ENCODE measurements at places on chromosomes 3 and 15.
A peak's percentile ranks its signal among the peaks of the same experiment; 100 is the strongest.

DNA sequence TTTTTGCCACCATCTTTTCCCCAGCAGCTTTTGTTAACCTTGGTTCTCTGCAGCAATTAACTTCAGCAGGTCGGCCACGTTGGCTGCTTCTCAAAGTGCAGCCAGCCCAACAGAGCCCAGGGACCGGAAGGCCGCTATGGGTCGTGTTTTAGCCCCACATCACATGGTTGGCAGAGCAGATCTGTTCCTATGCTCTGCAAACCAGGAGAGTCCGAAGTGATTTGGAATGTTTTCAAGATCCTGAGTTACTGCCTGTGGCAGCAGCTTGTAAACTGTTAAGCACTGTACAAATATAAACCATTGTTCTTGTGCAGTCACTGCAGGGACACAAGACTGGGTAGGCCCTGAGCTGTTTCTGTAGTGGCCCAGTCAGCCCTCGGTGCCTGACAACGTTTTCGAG, 69.6 kb upstream of the MYZAP start:
- no peak for DNase-seq
- no peaks in the 10 kb centered on the region for H3K4me1 ChIP-seq
- H3K27me3 ChIP-seq: peaks cover 14% of the 10 kb centered on the region
- no peak overlapping the region for H3K27ac ChIP-seq
- no peak overlapping the region for H3K4me3 ChIP-seq

DNA sequence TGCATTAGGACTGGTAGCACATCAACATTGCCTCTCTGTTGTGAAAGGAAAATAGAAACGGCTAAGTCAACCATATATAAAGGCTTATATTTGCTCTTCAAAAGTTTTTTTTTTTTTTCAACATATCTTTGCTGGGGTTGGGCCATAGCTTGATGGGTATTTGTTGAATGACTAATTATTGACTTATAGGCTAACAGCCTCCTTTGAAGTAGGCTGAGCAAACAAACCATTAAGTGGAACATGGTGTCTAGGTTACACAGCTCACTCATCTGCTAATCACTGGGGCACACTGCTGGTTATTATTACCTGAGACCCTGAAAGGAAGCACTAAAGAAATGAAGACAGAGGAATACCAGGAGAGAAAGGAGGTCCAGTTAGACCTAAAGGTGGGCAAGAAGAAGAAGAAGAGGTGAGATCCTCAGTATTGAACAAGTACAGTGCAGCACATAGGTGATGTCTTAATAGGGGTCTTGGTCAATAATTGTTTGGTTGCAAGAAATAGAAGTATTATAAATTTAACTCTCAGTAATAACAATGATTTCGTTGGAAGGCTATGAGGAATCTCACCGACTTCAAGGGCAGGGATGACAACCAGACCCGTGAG, 139.4 kb downstream of the RPLP1 start:
- no peak for DNase-seq
- no peaks in the 10 kb centered on the region for H3K4me1 ChIP-seq
- H3K27ac ChIP-seq: no peak overlapping the region
- H3K27me3 ChIP-seq: no peaks in the 10 kb centered on the region
- H3K4me3 ChIP-seq: no peak overlapping the region
- H3K36me3 ChIP-seq: no peaks in the 10 kb centered on the region

DNA sequence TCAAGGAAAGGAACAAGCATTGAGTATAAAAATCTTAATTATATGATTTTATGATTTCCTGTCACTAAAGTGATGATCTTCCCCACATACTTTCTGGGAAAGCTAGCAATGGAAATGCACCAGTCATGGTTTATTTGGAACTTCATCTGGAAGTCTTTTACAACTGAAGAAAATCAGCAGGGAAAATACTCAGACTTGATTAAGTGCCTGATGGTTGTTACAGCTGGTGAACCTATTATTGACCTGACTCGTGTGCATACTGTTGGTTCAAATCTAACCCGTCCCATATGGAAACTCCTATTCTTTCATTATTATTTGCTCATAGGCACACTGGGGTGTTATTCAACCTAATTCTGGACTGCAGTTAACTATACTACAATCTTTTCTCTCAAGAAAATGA, 701.8 kb upstream of the CCDC54 start:
- DNase-seq: no peak
- H3K4me1 ChIP-seq: no peaks in the 10 kb centered on the region
- no peaks in the 10 kb centered on the region for H3K36me3 ChIP-seq

- H3K36me3 ChIP-seq: no peaks in the 10 kb centered on the region
- H3K4me1 ChIP-seq: no peaks in the 10 kb centered on the region
- no peaks in the 10 kb centered on the region for H3K27me3 ChIP-seq
- H3K4me3 ChIP-seq: no peak overlapping the region
Observed at GRCh38 chr3:112128843-112129727, 4.0 kb downstream of the GCSAM start.

- peak overlapping the region; percentile 96 for H3K27ac ChIP-seq
- peak; percentile 65 for DNase-seq
- H3K36me3 ChIP-seq: peaks cover 16% of the 10 kb centered on the region
- H3K4me1 ChIP-seq: peaks cover 51% of the 10 kb centered on the region
- no peak overlapping the region for H3K4me3 ChIP-seq
- no peaks in the 10 kb centered on the region for H3K27me3 ChIP-seq
Observed at GRCh38 chr3:45509038-45509767, 85.3 kb upstream of the LIMD1 start.

GRCh38 chr3:153783741-153784480, 337.3 kb upstream of the ARHGEF26 start:
- H3K36me3 ChIP-seq: no peaks in the 10 kb centered on the region
- H3K4me3 ChIP-seq: no peak overlapping the region
- DNase-seq: no peak
- H3K4me1 ChIP-seq: no peaks in the 10 kb centered on the region
- no peak overlapping the region for H3K27ac ChIP-seq

- H3K4me3 ChIP-seq: no peak overlapping the region
- no peaks in the 10 kb centered on the region for H3K4me1 ChIP-seq
Observed at GRCh38 chr15:42667855-42668254, 69.1 kb downstream of the CDAN1 start.

DNA sequence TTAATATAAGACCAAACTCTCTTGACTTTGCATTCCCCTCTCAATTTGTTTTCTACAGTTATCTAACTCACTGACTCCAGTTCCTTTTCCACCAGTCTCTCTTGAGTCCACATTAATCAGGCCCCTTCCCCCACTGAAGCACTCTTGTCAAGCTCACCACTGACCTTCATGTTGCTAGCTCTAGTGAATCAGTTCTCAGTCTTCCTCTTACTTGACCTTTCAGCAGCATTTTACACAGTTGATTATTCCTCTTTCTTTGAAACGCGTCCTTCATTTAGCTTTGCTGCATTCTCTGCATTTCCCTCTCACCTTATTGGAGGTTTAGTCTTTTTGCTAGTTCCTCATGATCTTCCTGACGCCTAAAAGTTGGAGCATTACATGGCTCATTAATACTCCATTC, 8.3 kb downstream of the PPP2R3A start:
- no peak for DNase-seq
- no peaks in the 10 kb centered on the region for H3K4me1 ChIP-seq
- no peak overlapping the region for H3K4me3 ChIP-seq
- no peaks in the 10 kb centered on the region for H3K27me3 ChIP-seq
- H3K36me3 ChIP-seq: no peaks in the 10 kb centered on the region

GRCh38 chr3:124577494-124578167, 152.6 kb upstream of the UMPS start:
- no peaks in the 10 kb centered on the region for H3K36me3 ChIP-seq
- DNase-seq: no peak
- H3K4me3 ChIP-seq: no peak overlapping the region
- no peaks in the 10 kb centered on the region for H3K4me1 ChIP-seq
- H3K27ac ChIP-seq: no peak overlapping the region
- H3K27me3 ChIP-seq: peaks cover 10% of the 10 kb centered on the region

DNA sequence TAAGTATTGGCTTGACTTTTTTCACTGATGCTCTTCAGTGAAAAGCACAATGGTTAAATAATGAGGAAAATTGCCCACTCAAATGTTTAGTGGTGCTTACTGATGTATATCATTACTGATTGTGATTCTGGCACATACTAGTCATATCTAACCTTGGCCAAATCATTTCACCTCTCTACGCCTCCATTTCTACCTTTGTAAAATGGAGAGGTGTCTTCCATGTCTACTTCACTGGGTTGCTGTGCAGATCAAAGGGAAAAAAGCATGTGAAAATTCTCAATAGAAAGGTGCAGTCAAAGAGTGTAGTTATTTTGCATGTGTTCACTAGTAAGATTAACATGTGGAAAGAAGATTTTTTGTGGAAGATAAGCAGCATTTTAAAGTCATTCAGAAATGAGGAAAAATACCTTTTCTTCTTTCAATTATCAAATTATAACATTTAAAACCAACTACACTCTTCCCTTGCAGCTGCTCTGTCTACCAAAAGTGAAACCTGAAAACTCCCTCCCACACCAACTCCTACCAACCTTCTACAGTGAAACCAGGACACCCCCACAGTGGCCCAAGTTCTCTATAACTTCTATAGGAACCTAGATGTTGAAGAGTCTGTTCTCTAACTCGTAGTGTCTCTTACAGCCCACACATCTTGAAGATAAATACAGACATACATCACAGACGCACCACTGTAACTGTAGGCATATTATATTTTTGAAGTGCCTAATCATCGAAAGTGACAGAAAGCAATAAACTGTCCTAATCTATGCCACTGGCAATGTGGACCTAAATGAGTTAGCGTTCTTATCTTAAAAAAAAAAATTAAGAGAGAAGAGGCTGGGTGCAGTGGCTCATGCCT, 1.4 kb downstream of the CD200R1 start:
- H3K4me3 ChIP-seq: no peak overlapping the region
- H3K36me3 ChIP-seq: no peaks in the 10 kb centered on the region
- no peak for DNase-seq

DNA sequence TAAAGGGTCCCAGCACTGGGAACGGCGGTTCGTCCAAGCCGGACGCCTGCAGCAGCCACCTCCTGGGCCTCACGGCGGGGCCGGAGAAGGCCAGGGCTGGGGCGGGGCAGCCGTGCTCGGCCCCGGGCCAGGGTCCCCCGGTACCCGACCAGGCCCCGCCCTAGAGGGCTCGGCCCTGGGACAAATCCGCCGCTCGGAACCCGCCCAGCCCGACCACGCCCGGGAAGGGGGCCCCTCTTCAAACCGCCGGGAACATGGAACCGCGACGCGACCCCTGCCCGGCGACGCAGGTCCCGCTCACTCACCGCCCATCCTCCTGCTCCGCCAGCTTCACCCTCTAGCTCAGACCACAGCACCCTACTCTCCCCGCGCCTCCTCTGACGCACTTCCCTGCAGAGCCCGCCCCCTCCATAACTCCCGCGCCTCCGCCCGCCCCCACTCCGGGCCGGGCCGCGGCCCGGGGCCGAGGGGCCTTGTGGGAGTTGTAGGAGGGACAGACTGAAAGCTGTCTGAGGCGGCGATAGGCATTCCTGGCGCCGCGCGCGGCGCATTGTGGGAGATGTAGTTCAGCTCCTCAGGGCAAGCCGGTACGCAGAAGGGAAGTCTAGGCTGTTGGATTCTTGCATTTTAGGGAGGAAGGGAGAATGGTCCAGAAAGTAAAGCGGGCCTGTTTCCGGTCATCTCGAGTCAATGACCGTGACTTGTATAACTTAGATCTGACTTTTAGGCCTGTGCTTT, at the start of gene CLDND1:
Gene CLDND1 (minus strand): TSS at position 359 of the 738 bp plus-strand sequence. CDS start 1,478 bp downstream, outside the sequence.
- H3K4me3 ChIP-seq: peak within 1 kb of the TSS; percentile 75
- H3K27me3 ChIP-seq: no peaks in the 10 kb centered on the region
- H3K4me1 ChIP-seq: peaks cover 36% of the 10 kb centered on the region
- peak; percentile 97 for DNase-seq
- peak within 1 kb of the TSS; percentile 78 for H3K27ac ChIP-seq

- H3K36me3 ChIP-seq: no peaks in the 10 kb centered on the region
- no peaks in the 10 kb centered on the region for H3K27me3 ChIP-seq
- DNase-seq: no peak
- H3K4me3 ChIP-seq: no peak overlapping the region
- H3K27ac ChIP-seq: no peak overlapping the region
Observed at GRCh38 chr3:113140876-113141275, 70.5 kb upstream of the BOC start.

DNA sequence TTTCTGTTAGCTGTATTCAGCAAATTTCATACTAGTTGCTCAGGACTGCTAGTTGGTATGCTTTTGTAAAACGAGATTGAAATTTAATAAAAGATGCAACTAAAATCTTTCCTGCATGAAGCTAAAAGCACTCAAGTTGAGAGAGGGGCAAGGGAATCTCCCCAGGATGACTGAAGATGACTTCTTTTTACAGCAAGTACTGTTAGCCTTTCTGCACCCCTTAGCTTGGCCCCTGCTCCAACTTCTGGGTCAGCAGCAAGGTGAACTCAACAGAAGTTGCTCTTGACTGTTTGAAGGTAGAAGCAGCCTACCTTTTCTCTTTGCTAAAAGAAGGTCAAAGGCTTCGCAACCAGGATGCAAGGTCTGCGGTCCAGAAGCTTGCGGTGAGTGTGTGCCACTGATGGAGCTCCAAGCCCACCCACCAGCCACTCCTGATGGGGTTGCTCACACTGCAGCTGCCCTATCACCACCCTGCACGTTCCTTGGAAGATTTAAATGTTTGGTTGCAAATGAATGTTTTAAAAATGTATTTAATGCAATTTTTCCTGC, 32.5 kb downstream of the NME9 start:
- no peak for DNase-seq
- H3K4me1 ChIP-seq: no peaks in the 10 kb centered on the region
- no peak overlapping the region for H3K27ac ChIP-seq
- peaks cover 58% of the 10 kb centered on the region for H3K36me3 ChIP-seq
- no peaks in the 10 kb centered on the region for H3K27me3 ChIP-seq

DNA sequence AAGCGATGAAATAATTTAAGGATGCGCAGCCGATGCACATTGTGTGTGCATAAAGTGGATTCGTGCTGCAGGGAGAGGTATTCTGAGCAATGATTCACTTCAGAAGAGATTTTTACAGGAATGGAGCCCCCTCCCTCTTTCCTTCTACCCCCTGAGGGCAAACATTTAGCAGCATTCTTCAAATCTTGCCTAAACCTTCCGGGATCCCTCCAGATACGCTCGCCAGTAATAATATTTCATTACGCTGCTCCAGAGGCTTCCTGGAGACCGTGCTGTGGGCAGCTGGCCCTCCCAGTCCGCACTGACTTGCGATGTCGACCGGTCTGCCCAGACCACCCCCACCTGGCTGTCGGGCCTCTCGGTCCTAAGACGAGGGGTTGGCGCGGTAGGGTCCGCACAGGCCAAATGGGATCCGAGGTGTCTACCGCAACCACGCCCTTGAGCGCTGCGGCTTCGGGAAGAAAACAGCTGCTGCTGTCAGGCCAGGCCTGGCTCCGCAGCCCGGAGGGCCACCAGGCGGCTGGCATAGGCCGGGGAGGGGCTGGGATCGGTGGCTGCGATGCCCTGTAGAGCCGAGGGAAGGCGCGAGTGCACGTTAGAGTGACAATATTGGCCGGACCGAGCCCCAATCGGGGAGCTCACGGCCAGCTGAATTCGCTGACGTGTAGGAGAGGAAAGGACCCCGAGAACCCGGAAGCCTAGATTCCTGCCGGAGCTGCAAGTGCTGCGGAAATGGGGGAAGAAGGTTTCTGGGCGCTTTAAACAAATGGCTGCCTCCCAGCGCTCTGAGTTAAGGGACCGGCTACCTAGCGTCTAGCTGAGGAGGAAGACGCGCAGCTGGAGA, 14.3 kb downstream of the ZIC4 start:
- H3K4me1 ChIP-seq: no peaks in the 10 kb centered on the region
- no peaks in the 10 kb centered on the region for H3K36me3 ChIP-seq
- H3K27me3 ChIP-seq: no peaks in the 10 kb centered on the region
- no peak overlapping the region for H3K27ac ChIP-seq
- no peak overlapping the region for H3K4me3 ChIP-seq
